Naive thymus-derived CD4-positive, alpha-beta T cell (primary cell): ENCODE measurements at places on chromosomes 2 and 18. TPM values are rescaled to one million over a fixed set of nuclear protein-coding genes. Genes with fewer than 3 reads are reported as not detected.

The NT5DC4 gene
- total RNA-seq = 0.56 TPM

The ANKRD30BL gene
- total RNA-seq = not detected

DNA sequence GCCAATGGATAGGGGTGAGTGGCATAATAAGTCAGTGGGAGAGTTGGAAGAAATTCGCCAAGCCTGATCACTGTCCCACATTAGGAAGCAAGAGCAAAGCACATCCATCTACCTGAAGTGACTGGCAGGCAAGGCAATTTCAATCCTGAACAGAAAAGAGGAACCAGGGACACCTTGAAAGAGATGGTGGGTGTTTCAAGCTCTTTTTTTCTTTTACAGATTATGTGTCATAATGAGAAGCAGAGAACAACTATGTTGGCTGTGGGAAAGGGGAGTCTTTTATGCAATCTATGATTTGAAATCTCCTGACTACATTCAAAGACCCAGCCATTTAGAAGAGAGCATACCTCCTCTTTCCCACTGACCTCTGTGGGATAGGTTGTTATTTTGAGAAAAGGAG, 63.5 kb downstream of the TGIF1 start:
- no peak overlapping the region for H3K27ac ChIP-seq
- no peak for DNase-seq
- H3K36me3 ChIP-seq = no peaks in the 10 kb centered on the region
- no peak overlapping the region for H3K4me3 ChIP-seq

GRCh38 chr2:109292386-109292785, 163.4 kb downstream of the SH3RF3 start:
- DNase-seq = no peak
- H3K36me3 ChIP-seq = no peaks in the 10 kb centered on the region
- no peak overlapping the region for H3K27ac ChIP-seq
- no peaks in the 10 kb centered on the region for H3K27me3 ChIP-seq

- peaks cover 9% of the 10 kb centered on the region for H3K4me1 ChIP-seq
- no peak overlapping the region for H3K27ac ChIP-seq
- H3K27me3 ChIP-seq = no peaks in the 10 kb centered on the region
- no peak for DNase-seq
- no peaks in the 10 kb centered on the region for H3K36me3 ChIP-seq
Observed at GRCh38 chr2:159199761-159200465, 86.6 kb downstream of the WDSUB1 start.

The TRABD2A gene
- 182 TPM for total RNA-seq

The BOD1L2 gene
- total RNA-seq = not detected

The FBXO15 gene
- 1.3 and 1.5 TPM in 2 replicates for total RNA-seq

GRCh38 chr2:110869472-110870446, 137.4 kb downstream of the ACOXL start:
- H3K27me3 ChIP-seq = no peaks in the 10 kb centered on the region
- no peak overlapping the region for H3K27ac ChIP-seq
- H3K36me3 ChIP-seq = no peaks in the 10 kb centered on the region
- H3K4me1 ChIP-seq = peaks cover 5% of the 10 kb centered on the region
- DNase-seq = no peak

- DNase-seq = no peak
- no peak overlapping the region for H3K4me3 ChIP-seq
- H3K36me3 ChIP-seq = no peaks in the 10 kb centered on the region
- no peak overlapping the region for H3K27ac ChIP-seq
- H3K27me3 ChIP-seq = no peaks in the 10 kb centered on the region
- no peaks in the 10 kb centered on the region for H3K4me1 ChIP-seq
Observed at GRCh38 chr2:180644709-180645108, 335.7 kb upstream of the UBE2E3 start.

The NLRC4 gene
- total RNA-seq = 0.56 TPM

The MREG gene
- total RNA-seq = 4.8 TPM
